ENCODE measurements at places on chromosomes 11 and 22.

- DNase-seq = no peak
Observed at GRCh38 chr11:1878137-1879031, 13.3 kb downstream of the PRR33 start.

DNA sequence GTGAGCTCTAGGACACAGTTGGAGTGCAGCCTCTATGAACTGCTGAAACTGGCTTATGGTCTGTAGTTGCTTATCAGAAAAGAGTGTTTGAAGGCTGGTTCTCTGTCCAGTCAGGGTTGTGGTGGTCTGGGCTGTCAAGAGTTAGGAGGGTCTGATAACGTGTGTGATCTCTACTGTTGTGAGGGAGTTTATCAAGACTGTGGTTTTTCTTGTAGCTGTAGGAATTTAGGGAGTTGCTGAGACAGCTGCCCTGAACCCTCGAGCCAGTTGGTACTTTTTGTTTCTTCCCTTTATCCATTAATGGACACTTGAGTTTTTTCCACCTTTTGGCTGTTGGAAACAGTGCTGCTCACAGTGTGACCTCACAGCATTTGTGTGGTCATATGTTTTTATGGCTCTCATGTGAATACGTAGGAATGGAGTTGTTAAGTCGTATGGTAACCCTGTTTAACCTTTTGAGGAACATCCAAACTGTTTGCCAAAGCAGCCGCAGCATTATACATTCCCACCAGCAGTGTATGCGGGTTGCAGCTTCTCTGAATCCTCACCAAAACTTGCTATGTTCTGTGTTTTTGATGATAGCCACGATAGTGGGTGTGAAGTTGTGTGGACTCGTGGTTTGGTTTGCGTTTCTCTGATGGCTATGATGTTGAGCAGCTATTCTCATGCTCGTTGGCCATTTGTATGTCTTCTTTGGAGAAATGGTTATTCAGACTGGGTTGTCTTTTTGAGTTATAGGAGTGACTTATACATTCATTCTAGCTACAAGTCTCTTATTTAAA is 20.9 kb upstream of the DGCR8 start:
- DNase-seq = no peak

- no peak for DNase-seq
Observed at GRCh38 chr22:21816787-21817496, 50.5 kb downstream of the MAPK1 start.

DNA sequence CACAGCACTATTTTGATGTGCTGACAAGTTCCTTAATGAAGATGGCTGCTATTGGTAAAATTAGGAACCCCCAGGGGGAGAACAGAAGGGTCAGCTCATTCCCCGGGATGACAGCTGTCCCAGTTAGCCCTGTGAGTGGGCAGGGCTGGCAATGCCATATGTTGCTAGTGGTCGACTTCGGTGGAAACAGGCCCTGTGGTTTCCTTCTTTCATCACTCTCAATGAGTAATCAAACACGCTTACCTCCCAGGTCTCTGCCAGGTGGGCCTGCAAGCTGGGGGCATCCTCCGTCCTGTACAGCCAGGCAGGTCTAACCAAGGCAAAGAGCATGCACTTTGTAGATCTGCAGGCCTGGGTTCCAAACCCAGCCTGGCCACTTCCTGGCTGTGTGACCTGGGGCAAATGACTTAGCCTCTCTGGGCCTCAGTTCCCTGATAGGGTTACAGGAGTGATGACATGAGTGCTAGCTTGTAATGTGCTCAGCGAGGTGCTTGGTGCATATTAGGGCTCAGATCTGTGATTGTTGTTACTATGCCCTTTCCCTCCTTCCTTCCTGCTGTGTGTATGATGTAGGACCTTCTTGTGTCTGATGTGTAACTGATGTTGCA is 85.2 kb downstream of the TSPAN18 start:
- DNase-seq = no peak

- no peak for DNase-seq
Observed at GRCh38 chr11:70537576-70538571, 139.5 kb downstream of the CTTN start.

- DNase-seq = no peak
Observed at GRCh38 chr22:19497245-19497644, 17.5 kb downstream of the CDC45 start.

DNA sequence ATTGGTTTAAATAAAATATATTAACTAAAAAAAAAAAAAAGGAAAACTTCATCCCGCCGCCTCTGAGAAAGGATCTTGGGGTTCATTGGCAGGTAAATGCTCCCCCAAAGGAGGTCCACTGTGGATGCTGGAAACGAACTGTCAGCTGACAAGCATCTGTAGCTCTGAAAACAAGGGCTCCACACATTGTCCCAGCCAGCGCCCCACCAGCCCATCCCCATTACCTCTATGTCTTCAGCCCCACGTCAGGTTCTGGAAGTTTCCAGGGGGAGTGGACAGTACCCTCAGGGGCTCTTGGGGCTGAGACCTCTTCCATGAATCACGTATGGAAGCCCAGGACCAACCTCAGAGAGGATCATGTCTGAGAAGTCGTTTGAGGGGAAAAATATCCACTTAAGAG is 66.4 kb upstream of the WNT7B start:
- no peak for DNase-seq

DNA sequence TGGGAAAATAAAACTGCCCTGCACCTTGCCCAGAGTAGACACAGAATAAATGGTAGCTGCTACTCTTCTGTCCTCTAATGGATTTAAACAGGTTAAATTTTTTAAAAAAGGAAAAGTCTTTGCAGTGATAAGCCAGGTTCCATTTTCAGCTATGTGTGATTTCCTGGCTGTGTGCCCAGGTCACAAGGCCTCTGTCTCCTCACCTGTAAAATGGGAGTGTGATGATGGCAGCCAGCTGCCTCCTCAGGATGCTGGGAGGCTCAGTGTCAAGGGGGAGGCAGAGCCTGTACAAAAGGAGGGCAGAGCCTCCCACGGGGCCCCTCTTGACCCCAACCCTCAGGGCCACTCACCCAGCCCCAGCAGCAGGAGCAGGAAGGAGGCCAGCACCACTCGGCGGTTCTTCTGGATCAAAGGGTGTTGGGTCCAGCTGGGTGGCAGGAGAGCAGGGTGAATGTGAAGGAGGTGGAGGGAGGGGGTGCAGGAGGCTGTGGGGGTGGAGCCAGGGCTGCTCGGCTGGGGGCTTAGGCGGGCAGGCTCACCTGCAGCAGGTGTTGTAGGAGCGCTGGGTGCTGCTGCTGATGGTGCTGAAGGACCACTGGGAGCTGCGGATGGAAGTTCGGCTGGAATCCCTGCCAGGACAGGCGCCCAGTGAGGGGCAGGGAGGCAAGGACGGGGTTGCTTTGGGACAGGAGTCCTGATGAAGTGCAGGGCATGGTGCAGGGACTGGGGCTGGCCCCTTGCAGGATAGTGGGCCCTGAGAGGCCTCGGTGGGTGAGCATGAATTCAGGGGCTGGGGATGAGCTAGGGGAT is 1.9 kb downstream of the TMEM134 start:
- no peak for DNase-seq

DNA sequence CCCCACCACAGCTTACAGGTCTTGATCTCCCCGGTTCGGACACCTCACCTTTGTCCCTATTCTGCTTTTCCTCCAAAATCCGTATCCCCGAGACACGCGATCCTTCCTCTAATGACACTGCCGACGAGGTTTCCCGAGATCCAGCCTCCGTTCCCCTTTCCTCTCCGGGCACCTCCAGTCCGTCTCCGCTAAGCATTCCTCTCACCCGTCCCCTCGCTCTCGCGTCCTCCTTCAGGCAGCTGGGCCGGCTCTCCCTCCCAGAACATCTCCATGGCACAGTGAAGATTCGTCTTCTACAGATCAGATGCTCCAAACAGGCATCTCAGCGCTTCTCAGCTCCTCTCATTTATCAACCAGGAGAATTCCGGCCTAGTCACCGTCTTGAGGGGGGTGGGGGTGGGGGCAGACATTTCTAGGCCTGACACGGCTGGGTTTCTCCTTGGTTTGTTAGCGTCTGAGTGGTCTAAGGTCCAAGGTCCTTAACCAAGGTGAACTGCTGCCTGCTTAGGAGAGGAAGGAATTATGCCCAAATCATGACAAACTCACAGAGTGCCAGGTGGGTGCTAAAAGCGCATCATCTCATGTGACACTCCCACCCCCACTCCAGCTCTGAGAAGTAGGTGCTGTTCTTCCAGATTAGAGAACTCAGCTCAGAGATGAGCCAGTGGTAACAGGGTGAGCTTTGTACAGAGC is at the start of gene SPTBN2:
TSS of gene SPTBN2 (minus strand) at position 524 of the 693 bp plus-strand sequence. CDS start 7,976 bp downstream, outside the sequence.
- DNase-seq = no peak

DNA sequence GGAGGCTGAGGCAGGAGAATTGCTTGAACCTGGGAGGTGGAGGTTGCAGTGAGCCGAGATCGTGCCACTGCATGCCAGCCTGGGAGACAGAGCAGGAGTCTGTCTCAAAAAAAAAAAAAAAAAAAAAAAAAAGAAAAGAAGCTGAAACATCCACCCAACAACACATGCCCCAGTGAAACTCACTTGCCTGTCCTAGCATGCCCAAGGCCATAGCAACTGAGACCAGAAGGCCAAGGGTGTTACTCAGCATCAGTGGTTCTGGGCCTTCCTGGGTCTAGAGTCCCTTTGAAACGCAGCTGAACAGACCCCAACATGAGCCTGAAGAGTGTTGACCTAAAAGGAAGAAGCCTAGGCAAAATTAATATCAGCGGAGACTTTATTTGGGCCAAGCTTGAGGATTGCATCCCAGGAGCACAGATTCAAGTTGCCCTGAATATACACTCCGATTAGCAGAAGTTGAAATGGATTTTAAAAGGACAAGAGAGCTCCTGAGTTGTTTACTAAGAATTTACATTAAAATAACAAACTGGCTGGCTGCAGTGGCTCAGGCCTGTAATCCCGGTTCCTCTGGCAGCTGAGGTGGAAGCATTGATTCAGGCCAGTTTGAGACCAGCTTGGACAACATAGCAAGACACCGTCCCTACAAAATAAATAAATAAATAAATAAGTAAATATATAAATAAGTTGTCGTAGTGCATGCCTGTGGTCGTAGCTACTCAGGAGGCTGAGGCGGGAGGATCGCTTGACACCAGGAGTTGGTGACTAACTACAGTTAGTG is 7.0 kb downstream of the PRDX5 start:
- DNase-seq = no peak

DNA sequence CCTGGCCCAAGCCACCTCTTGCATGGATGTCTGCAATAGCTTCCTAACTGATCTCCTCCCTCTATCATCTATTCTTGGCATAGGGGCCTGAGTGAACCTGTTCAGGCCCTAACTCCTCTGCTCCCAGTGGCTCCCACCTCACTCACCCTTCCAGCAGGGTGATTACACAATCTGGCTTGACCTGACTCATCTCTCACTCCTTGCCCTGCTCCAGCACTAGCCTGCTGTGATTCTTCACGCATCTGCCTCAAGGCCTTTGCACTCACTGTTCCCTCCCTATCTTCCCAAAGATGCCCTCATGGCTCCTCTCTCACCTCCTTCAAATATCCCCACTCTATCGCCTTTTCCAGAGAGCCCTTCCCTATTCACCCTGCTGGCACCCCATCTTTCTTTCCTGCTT is 10.5 kb downstream of the SCN4B start:
- no peak for DNase-seq

- DNase-seq = no peak
Observed at GRCh38 chr22:42816336-42816735, 40.7 kb downstream of the ARFGAP3 start.

DNA sequence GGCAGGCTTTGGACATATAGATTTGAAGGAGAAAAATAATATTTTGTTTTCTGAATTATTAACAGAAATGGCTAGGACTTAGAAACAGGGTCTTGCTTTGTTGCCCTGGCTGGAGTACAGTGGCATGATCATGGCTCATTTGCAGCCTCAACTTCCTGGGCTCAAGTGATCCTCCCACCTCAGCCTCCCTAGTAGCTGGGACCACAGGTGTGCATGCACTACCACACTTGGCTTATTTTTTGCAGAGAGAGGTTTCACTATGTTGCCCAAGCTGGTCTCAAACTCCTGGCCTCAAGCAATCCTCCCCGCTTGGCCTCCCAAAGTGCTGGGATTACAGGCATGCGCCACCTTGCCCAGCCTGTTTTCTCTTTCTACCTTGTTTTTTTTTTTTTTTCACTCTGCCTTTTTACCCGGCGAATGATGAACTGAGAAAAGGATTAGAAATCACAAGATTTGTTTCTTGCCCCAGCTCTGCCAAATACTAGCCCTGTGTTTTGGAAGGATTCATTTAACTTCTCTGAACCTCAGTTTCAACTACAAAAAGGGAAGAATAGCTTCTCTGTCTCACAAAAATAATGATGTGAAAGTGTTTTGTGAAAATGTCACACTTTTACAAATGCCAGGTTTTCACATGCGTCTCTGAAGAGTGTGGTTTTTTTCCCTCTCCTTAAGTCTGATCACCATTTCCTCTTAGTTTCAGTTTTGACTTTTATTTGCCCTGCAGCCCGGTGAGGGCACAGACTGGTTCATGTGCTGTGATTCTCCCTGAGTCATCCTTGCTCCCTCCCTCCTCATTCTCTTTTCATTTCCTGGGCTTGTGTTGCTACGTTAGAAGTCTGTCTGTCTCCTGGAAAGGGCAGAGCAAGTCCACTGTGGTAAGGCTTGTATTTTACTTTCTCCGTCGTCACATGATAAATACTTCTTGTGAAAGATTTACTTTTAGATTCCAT is 67.7 kb downstream of the BCL2L13 start:
- DNase-seq = no peak

DNA sequence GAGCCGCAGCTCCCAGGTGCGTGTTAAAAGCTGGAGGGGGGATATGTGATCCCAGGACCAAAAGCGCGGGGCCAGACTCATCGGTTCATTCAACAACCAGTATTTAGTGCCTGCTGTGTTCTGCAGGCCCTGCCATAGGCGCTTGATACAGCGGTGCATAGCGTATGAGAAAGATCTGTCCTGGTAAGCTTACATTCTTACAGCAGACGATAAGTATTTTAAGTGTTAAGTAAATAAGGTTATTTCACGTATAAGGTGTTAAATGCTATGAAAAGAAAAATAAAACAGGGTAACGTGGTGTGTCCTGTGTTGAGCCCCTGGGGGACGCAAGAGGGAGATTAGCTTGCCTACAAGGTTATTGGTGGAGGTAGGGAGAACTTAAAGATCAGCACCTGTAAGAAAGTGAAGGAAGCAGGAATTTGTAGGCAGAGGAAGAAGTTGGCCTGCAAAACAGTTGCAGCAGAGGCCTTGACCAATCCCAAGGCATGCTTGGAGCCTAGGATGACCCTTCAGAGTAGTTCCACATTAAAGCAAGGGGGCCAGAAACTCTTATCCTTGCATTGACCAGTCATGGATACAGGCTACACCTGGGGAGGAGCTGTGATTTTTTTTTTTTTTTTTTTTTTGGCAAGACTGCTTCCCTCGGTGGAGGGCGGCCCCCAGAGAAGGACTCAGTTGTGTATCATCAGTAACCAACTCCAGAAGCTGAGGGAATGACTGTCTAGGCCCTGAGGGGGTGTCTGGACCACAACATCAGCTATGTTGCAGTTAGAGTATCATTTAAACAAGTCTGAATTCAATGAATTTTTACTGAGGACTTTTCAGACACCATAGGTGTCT is 487 bp upstream of the LIPT2 start:
- DNase-seq = no peak

- DNase-seq = no peak
Observed at GRCh38 chr11:67120456-67120855, 1.4 kb downstream of the KDM2A start.

GRCh38 chr22:18909556-18909955 is 3.4 kb downstream of the DGCR6 start:
- DNase-seq = no peak

GRCh38 chr11:110428956-110429730 is 605 bp upstream of the FDX1 start:
- DNase-seq = no peak

All from stimulated activated CD8-positive, alpha-beta memory T cell treated with anti-CD3 and anti-CD28 coated beads, Interleukin-15, amount 100 ng/mL, for 24 hours (primary cell).